ENCODE measurements at places on chromosomes 16 and 17.

GRCh38 chr17:21089933-21090901 lies 36.5 kb upstream of the DHRS7B start:
- DNase-seq, result no peak

DNA sequence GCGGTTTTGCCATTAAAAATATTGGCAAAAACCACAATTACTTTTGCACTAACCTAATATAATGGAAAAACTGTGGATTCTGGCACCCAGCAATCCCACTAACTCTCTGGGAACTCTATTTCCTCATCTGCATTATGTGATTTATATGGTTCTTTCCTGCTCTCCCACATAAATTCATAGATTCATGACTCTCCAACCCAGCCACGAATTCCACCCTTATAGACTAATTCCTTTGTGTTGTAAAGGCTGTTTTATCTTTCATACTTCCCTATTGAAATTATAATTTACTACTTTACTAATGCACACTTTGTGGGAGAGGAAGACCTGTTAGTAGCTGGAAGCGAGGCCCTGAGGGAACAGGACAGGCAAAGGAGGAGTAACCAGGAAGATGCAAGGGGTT lies 88.4 kb upstream of the GNAO1 start:
- no peak for DNase-seq

DNA sequence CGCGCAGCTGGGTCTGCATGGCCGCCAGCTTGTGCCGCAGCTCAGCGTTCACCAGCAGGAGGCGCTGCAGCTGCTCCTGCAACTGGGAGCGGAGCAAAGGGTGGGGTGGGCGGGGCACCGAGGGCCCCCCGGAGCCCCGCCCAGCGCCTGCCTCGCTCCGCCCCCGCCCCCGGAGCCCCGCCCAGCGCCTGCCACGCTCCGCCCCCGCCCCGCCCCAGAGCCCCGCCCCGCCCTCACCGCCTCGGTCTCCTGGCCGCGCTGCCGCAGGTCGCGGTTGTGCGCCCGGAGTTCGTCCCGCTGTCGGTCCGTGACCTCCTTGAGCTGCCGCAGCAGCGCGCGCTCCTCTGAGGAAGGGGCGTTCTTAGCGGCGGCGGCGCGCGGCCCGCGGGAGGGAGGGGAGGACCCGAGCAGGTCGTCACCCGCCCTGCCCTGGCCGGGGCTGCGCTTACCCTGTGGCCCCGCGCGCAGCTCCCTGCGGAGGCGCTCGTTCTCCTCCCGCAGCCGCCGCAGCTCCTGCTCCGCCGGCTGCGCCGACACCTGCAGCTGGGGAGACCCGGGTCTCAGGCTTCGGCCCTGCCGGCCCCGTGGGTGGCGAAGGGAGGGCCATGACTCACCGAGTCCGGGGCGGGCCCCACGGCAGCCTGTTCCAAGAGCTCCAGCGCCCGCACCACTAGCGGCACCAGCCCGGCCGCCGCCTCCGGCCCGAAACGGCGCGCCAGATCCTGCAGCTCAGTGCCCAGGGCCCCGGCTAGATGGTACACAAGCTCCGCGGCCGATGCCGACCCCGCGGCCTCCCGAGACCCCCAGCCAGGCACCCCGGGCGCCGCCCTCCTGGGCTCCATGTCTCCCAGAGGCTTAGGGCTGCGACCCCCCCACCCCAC lies 463 bp downstream of the RILP start:
- DNase-seq, result peak; percentile 96

DNA sequence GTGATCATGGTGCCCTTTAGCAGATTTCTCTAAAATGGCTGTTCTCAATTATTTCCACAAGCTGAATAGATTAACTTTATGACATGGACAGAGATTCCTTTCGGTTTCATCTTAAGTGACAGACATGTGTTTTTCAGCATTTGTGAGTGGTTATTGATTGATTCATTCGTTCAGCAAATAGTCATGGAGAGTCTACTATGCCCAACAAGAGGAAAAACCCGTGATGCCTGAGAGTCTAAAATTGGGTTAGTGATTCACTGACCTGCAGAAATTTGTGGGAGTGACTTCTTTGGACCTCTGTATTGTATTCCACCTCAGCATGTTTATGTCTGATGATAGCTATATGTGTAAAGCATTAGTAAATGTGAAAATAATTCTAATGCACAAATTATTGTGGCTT lies 28.0 kb upstream of the DUSP14 start:
- no peak for DNase-seq

DNA sequence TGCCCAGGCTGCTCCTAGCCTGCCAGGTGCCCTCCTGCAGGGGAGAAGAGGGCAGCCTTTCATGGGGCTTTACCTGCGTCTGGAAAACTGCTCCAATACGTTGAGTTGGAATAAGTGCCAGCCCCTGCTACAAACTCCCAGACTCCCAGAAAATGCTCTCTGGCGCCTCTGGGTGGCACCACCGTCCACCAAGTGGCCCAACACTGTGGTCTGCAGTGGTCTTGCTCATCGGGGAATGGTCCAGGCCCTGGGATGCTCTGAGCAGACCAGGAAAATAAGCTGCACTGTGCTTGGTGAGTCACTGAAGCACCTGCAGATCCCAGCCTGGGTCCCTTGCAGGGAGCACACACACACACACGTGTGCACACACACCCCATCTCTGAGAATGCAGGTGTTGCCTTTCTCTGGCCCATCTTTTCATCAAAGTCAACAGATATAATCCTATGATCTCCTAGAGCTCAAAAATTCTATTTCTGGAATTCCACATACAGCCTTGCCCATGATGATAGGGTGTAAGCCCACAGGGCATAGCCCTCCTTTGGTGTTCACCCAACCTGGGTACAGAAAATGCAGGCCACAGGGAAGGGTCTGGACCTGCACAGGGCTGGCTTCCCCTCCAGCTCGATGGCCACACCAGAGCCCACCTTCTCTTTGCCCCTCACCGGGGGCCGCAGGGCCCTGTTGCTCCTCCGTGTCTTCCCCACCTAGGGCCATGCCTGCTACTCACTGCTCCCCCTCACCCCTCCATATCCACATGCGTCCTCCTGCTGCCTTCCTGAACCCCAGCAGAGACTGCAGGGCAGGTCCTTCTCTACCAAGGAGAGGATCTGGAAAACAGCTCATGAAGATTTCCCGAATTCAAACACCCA lies 20.5 kb downstream of the CDIP1 start:
- DNase-seq, result no peak

DNA sequence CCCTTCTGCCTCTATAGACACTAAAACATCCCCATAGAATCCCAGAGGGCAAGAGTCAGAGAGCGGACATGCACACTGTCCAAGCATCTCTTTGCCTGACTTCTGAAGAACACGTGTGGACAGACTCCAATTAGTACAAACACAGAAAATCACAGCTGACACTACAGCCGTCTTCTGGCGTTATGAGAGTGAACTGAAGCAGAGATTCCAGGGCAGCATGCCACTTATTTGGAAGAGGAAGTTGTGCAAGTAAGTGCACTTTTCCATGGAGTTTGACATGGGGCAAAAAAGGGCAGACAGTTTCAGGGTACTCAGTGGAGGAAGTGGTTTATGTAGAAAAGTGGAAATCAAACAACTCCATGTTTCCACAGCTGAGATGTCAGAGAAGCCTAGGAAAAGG lies 16.8 kb upstream of the ZNF287 start:
- DNase-seq, result no peak

GRCh38 chr16:82055728-82056549 lies 20.9 kb downstream of the HSD17B2 start:
- DNase-seq, result no peak

- DNase-seq, result no peak
Measured at GRCh38 chr17:45311760-45312476, 4.9 kb downstream of the MAP3K14 start.

DNA sequence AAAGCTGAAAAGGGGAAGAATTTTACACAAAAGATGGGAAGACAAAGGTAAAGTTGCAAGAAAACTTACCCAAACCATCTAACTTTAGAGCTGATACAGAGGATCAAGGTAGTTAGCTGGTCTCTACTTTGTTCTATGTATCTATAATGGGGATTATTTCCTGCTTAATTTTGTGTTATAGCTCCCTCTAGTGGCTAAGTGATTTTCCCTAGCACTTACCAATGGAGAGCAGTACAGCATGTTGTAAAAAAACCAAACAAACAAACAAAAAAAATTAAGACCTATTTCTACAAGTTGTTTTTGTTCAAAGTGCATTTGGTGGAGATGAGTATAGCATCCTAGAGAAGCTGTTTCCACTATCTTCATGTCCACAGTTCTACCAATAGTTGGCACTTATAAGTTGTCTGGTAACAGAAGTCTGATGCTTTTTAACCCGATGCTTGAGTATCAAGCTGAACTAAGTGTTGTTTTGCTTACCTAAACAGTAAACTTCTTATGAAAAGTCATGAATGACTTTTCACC lies 7.5 kb downstream of the SRSF1 start:
- DNase-seq, result no peak

- DNase-seq, result no peak
Measured at GRCh38 chr17:66304304-66305174, 2.1 kb downstream of the PRKCA start.

- DNase-seq, result no peak
Measured at GRCh38 chr16:7404217-7404616, 71.6 kb downstream of the RBFOX1 start.

- no peak for DNase-seq
Measured at GRCh38 chr16:77939968-77940367, 82.4 kb upstream of the CLEC3A start.

- DNase-seq, result no peak
Measured at GRCh38 chr17:73628642-73629552, 15.3 kb downstream of the SDK2 start.

DNA sequence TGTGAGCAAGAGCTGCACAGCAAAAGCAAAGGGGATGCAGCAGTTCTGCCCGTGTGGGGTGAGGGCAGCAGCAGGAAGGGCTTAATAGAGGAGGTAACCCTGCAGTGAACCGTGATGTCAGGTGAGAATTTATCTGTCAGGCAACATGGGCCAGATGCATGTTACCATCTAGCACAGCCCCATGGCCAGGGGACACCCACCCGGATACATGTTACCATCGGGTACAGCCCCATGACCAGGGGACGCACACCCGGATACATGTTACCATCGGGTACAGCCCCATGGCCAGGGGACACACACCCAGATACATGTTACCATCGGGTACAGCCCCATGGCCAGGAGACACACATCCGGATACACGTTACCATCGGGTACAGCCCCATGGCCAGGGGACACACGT lies 99.4 kb downstream of the RBFOX3 start:
- DNase-seq, result no peak

DNA sequence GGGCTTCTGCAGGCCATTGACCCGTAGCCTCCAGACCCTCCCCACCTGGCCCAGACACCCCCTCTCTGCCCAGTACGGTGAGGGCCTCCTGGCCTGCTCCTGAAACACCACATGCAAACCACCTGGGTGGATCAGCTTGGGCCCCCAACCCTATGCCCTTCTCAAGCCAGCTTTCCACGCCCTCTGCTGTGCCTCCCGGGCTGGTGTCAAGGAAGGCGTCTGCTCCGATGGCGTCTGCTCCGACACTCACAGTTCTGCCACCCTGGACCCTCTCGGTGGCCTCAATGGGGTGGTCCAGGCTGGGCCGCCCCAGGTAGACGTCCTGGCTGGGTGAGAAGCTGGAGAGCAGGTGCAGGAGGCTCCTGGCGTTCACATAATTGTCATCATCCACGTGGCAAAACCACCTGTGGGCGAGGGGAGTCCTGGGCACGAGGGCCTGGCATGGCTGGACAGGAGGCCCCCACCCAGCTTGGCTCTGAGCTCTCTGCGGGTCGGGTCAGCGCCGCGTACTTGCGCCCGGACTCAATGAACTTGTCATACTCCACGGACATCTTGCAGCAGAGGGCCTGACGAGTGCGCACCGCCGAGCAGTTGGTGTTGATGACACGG lies 1.4 kb downstream of the RFNG start:
- no peak for DNase-seq

DNA sequence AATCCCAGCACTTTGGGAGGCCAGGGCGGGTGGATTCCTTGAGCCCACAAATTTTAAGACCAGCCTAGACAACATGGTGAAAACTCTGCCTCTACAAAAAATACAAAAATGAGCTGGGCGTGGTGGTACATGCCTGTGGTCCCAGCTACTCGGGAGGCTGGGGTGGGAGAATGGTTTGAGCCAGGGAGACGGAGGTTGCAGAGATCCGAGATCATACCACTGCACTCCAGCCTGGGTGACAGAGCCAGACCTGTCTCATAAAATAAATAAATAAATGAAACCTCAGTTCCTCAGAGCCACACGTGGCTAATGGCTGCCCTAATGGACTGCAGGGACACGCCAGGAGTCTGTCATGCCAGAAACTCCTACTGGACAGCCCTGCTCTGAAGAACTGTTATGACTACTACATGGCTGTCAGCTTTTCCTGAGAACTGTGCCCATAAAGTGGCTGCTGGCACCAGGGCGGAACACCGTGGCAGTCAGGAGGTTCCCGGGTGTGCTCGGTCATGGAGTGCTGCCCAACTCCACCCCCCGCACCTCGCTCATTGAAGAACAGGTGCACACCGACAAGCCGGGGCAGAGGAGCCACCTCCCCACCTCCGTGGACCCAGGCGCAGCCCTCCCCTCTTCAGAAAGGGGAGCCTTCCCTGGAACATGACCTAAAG lies 4.3 kb downstream of the TMEM11 start:
- DNase-seq, result no peak

DNA sequence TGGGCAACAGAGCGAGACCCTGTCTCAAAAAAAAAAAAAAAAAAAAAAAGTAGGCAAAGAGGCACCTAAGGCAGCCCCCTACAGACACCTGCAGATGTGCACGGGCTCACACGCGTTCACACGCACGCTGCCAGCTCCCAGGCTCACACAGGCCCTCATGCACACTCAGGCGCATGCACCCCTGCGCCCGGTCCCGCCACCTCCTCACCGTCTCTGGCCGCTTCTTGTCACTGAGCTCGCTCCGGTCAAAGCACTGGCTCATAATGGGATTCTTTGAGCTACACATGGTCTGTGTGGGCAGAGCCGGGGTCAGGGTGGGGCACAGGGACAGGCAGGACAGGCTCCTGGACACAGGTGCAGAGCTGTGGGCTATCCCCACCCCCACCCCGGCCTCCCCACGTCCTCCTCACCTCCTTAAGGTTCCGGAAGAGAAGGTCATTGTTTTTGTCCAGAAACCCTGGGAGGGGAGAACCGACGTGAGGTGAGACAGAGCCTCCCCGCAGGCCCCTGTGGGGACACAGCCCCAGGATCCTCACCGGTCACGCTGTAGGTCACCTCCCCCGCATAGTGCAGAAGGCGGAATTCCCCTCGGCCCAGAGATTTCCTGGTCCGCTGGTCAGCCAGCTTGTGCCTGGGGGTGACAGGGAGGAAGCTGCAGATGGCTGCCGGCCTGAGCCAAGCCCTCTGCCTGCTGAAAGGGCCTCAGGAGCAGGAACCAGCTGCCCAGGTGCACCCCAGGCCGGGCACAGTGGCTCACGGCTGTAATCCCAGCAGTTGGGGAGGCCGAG lies 17.9 kb downstream of the MYO1C start:
- no peak for DNase-seq

- DNase-seq, result no peak
Measured at GRCh38 chr16:17105239-17105797, 365.4 kb downstream of the XYLT1 start.
